ENCODE measurements at places on chromosomes 2 and 18.
A peak's percentile ranks its signal among the peaks of the same experiment; 100 is the strongest.

- no peak for DNase-seq
These were observed 71.2 kb downstream of the KCNG2 start for GRCh38 chr18:79868811-79869541.

GRCh38 chr2:171522052-171522787 lies at the start of gene CYBRD1:
TSS of gene CYBRD1 (plus strand) at chr2:171522474. CDS start at chr2:171522546, 72 bp downstream.
- DNase-seq: peak; percentile 91

- no peak for DNase-seq
These were observed 58.3 kb downstream of the EFEMP1 start for GRCh38 chr2:55865096-55865835.

DNA sequence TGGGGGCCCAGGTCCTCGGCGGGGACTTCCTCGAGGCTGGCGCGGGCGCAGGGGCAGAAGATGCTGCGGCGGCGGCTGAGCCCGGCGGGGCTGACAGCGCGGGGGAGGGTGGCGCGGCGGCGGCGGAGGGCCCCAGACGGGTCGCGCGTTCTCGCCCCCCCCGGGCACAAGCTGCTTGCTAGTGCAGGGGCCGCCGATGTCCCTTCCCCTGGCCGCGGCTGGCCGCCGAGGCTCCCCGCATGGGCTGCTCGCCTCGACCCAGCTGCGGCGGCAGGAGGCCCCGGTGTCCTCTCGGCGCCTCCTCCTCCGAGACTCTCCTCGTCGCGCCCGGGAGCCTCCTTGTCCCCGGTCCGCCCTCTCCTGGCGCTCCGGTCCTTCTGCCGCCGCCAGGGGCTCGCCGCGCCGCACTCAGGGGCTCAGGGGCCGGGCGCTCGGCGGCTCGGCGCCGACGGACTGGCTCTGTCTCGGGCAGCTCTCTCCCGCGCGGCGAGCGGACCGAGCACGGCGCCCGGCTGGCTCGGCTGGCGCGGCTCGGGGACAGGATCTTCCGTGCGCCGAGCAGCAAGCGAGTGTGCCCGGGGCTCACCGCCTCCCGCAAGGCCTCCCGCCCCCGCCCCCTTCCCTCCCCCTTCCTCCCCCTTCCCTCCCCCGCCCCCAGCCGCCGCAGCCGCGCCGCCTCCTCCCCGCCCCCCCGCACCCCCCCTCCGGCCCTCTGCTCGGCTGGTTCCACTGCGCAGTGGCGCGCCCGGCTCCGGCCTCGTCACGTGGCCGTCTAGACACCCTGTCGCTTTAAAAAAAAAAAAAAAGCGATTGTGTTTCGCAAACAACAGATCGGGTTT lies 902 bp upstream of the SMAD7 start:
- DNase-seq: peak; percentile 90

DNA sequence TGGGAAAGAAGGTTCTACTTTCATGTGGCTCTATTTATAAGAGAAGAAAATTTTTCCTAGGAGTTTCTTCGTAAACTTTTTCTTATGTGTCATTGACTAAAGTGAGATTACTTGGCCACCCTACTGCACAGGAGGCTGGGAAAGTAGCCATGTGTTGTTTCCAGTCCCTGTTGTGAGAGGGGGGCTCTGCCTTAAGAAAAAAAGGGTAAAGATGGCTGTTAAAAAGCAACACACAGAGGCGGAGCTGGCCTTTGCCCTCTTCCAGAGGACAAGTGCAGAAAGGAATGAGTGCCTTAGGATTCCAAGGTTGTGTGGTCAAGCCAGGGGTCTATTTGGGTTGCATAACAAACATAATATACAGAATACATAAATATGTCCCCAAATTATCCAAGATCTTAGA lies 230.0 kb upstream of the CXCR4 start:
- no peak for DNase-seq

- no peak for DNase-seq
These were observed 44.9 kb upstream of the ALK start for GRCh38 chr2:29966266-29966665.

DNA sequence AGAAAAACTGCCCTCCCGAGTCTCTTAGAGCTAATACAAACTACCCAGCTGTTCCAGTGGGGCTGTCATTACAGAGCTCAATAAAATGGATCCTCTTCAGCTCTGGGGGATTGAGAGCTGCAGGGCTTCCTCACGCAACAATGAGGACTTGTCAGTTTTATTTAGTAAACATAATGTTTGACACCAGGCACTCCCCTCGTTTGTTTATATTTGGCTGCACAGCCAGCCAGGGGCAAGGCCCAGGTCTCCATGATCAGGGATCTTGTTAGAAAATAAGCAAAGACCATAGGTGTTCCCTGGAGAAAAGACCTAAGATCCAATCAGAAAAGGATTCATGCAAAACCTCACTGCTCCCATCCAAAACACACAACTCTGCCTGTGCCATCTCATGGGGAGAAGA lies 158.2 kb downstream of the C1D start:
- DNase-seq: no peak

- DNase-seq: no peak
These were observed 2.4 kb downstream of the SPRED2 start for GRCh38 chr2:65429786-65430602.

GRCh38 chr18:9177466-9177865 lies 40.9 kb downstream of the ANKRD12 start:
- DNase-seq: no peak

GRCh38 chr2:226447338-226448300 lies 352.0 kb downstream of the IRS1 start:
- no peak for DNase-seq

DNA sequence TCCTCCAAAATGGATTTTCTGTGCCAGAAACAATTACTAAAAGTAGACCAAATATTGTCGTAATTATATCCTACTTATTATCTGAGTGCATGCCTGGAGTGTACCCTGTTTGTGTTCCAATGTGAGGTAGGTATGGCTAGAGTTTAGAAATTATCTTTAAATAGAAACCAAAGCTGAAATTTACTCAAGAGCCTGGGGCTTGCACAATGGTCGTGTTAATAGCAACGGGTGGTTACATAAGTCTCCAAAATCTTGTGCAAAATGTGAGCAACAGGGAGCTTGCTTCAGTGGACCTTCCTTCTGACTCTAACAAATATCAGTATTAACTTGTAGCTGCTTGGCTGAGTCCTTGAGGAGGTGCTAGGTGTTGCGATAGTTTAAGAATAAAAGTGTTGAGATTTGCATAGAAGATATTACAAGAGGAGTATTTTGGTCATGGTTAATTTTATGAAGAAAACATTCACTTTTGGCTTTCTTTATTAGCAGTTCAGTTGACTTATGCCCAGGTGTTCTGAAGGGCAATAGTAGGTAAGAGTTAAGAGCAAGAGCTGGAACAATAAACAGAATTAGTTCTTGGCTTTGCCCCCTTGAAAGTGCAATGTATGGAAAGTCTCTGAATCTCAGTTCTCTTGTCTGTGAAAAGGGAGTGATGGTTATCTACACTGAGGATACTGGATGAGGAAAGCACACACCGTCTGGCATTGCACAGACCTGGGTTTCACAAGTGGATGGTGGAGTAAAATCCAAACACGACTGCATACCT lies 4.6 kb downstream of the CXCR4 start:
- no peak for DNase-seq

Measured in ovary (tissue), 10 donors.